Nucleus accumbens (tissue), 56 donors: ENCODE measurements at places on chromosomes 6 and 20.

DNA sequence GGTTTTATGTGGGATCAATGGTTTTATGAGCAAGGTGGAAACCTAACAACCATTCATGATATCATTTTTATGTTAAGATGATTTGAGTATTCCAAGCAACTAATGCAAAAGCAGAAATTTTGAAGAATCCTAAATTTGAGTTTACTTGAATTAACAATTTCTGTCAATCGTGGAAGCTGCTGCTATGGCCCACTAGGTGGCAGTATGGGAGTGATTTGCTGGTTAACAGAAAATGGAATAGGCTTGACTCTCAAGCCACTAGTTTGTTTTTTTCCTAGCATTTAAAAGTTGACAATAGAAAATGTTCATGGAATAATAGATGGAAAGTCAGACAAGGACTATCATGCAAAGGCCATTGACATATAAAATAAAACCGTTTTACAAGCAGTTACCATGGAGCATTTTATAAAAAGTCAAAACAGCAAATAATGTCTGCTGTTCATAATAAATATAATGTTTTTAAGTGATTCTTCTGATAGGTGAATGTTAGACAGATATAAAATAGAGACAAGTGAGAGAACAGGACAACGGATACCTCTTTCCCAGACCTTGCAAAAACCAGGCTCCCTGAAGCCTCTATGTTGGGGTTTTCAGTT lies 43.0 kb upstream of the TMEM200A start:
- DNase-seq, result peak; percentile 28

DNA sequence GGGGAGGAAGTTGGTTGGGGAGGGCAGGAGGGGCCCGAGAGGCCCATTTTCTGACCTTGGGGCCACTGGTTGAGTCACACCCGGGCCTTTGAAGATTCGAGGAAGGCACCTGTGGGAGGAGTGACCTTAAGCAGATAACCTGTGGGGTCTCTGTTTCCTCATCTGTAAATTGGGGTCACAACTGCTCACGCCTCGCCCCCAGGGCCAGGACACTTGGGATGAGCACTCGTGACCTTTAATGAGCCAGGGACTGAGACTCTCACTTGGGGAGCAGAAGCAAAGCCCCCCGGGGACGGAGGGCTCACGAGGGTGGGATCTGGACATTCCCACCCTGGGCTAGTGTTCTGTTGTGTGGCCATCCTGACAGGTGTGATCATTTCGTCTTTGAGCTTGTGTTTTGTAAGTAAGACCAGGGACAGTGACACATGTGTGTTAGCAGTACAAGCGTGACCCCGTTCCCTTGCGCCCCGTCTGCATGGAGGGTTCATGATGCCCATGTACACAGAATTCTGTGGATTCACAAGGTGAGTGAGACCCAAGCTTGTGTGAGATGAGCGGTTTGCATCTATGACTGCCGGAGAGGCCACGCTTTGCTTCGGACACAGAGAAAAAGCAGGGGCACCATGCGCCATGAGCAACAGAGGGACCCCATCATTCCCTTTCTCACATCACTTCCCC lies 79.3 kb upstream of the PMEPA1 start:
- DNase-seq, result no peak

DNA sequence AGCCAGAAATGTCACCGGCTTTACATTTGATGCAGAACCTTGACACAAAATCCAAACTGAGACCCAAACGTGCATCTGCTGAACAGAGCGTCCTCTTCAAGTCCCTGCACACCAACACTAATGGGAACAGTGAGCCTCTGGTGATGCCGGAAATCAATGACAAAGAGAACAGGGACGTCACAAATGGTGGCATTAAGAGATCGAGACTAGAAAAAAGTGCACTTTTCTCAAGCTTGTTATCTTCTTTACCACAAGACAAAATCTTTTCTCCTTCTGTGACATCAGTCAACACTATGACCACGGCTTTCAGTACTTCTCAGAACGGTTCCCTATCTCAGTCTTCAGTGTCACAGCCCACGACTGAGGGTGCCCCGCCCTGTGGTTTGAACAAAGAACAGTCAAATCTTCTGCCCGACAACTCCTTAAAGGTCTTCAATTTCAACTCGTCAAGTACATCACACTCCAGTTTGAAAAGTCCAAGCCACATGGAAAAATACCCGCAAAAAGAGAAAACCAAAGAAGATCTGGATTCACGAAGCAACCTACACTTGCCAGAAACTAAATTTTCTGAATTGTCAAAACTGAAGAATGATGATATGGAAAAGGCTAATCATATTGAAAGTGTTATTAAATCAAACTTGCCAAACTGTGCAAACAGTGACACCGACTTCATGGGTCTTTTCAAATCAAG lies 108.4 kb downstream of the RTN4IP1 start:
- no peak for DNase-seq

- no peak for DNase-seq
Observed at GRCh38 chr20:11852811-11853210, 64.9 kb upstream of the BTBD3 start.

DNA sequence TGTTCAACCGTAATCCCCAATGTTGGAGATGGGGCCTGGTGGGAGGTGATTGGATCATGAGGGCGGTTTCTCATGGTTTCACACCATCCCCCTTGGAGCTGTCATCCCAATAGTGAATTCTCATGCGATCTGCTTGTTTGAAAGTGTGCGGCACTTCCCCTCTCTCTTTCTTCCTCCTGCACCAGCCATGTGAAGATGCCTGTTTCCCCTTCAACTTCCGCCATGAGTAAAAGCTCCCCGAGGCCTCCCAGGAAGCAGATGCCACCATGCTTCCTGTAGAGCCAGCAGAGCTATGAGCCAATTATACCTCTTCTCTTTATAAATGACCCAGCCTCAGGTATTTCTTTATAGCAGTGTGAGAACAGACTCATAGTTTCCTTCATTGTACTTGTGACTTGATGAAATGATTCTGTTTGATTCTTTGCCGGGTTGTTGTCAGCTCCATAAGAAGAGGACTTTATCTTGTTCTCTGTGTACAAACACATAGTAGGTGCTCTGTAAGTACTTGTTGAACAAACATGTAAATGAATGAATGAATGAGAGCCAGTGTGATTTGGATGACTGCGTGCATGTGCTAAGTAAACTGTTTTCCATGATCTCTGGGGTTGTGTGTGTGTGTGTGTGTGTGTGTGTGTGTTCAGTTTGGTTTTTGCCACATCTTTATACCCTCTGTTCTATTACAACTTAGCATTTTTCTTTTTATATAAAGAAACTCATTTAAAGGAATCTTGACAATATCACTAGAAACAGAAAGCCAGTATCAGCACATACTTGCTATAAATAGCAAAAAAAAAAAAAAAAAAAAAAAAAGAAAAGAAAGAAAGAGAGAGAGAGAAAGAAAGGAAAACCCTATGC lies 22.5 kb upstream of the PTGIS start:
- DNase-seq, result no peak

DNA sequence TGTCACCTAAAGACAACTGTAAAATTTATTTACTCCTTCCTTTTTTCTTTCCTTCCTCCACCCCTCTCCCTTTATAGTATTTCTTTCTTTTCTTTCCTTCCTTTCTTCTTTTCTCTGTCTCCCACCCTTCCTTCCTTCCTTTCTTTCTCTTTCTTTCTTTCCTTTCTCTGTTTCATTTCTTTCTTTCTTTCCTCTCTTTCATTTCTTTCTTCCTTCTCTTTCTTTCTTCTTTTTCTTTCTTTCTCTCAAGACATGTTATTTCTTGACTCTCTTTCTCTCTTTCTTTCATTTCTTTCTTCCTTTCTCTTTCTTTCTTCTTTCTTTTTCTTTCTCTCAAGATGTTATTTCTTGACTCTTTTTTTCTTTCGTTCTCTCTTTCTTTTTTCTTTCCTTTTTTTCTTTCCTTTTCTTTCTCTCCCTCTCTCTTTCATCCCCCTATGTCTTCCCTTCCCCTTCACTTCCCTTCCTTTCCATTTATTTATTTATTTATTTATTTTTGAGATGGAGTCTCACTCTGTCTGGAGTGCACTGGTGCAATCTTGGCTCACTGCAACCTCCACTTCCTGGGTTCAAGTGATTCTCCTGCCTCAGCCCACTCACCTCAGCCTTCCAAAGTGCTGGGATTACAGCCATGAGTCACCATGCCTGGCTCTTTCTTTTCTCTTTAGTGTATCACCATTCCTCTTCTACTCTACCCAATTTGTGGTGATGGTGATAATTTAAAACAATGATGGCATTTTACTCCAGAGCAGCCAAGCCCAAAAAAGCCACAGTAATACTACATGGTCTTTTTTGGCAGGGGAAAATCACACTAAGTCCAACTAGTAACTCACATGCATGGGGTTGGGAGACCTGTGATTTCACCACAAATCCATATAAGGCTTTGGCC lies 188.2 kb downstream of the ADGRG6 start:
- DNase-seq, result no peak

DNA sequence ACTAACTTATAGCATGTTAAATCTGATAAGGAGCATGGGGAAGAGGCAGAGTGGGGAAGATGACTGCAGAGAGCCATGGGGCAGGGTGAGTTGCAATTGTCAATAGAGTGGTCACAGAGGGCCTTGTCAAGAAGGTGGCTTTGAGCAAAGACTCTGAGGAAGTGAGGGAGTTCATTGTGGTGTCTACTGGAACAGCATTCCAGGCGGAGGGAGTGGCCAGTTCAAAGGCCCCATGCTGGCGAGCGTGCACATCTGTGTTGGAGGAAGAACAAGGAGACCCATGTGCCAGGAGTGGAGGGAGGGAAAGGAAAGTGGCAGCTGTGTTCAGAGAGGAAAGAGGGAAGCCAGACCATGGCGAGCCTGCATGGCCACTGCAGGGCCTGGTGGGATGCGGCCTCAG lies 15.8 kb upstream of the GPR6 start:
- DNase-seq, result no peak

- DNase-seq, result no peak
Observed at GRCh38 chr20:36472637-36473090, 68.7 kb upstream of the MYL9 start.

GRCh38 chr6:80940976-80941375 lies 811.5 kb downstream of the TENT5A start:
- DNase-seq, result no peak

- no peak for DNase-seq
Observed at GRCh38 chr20:16216227-16216913, 356.9 kb downstream of the KIF16B start.

- DNase-seq, result no peak
Observed at GRCh38 chr20:8524101-8525016, 392.3 kb downstream of the PLCB1 start.

DNA sequence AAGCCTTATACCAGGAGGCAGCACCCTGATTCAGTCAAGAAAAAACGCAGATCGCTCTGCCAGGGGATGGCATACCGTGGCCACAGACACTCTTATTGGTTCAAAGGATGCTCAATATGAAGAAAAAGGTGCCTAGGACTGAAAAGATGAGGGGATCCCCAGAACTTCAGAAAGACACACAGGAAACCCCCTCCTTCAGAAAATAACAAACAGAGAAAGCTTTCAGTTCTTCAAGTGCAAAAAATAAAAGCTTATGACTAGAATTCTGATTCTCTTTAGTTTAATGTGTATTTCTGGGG lies 17.7 kb upstream of the MYB start:
- DNase-seq, result no peak

GRCh38 chr6:165805067-165805555 lies 142.1 kb upstream of the PDE10A start:
- no peak for DNase-seq

DNA sequence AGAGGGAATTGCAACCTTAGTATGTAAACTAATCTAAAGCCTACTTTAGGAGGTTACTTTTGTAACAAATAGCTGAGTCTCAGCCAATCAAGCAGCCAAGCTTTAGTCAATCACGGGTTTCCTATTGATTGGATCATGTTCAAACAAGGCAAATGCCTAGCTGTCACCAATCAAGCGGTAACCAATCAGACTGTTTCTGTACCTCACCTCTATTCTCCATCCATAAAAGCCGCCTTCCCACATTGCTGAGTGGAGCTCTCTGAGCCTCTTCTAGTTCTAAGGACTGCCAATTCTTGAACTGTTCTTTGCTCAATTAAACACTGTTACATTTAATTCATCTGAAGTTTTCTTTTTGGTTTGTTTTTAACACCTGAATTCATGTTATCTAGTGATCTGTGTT lies 148.4 kb upstream of the BMP5 start:
- DNase-seq, result no peak

DNA sequence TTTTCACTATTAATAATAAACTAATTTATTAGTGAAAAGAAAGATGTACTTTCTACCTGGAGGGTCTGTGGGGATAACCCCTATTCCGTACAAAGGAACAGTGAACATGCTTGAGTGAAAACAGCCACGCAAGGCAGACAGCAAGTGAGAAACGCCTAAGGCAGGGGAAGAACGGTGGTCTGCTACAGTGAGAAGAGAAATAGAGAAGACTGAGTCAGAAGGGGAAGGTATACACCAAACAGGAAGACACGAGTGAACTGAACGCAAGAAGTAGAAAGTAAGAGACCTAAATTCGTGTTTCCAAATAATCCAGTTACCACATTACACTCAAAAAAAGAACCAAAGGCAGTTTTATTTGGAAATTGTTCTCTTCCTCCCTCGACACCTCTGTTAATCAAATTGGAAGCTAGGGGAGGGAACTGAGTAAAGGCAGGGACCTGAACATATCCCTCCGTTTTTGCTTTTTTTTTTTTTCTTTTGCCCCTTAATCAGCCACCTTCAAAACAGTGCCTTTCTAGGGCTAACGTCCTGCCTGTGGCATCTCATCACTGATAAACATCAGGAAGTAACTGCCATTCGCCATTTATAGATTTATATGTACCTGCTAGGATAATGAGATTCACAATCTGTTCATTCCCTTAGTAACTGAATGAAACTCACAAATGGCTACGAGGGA lies 48.9 kb downstream of the ATXN1 start:
- DNase-seq, result no peak

DNA sequence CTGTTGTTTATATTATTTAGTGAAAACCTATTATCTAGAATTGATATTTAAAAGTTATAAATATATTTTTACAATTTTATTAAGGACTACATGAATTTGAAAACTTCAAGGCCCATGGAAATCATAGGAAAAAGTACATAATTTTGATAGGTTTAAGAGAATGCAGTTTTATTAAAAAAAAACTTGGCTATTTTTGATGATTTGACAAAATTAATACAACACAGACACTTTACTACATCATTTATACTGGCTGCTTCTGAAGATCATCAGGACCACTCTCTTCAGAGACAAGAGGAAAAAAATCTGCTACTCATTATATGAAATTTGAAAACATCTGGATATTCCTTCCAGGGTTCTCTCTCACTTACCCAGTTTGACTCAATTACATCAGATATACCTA lies 637.7 kb downstream of the BCKDHB start:
- DNase-seq, result no peak

- DNase-seq, result no peak
Observed at GRCh38 chr6:46736906-46737305, 1.7 kb upstream of the PLA2G7 start.
